Natural killer cell (primary cell): ENCODE measurements at places on chromosomes 7 and 10.

DNA sequence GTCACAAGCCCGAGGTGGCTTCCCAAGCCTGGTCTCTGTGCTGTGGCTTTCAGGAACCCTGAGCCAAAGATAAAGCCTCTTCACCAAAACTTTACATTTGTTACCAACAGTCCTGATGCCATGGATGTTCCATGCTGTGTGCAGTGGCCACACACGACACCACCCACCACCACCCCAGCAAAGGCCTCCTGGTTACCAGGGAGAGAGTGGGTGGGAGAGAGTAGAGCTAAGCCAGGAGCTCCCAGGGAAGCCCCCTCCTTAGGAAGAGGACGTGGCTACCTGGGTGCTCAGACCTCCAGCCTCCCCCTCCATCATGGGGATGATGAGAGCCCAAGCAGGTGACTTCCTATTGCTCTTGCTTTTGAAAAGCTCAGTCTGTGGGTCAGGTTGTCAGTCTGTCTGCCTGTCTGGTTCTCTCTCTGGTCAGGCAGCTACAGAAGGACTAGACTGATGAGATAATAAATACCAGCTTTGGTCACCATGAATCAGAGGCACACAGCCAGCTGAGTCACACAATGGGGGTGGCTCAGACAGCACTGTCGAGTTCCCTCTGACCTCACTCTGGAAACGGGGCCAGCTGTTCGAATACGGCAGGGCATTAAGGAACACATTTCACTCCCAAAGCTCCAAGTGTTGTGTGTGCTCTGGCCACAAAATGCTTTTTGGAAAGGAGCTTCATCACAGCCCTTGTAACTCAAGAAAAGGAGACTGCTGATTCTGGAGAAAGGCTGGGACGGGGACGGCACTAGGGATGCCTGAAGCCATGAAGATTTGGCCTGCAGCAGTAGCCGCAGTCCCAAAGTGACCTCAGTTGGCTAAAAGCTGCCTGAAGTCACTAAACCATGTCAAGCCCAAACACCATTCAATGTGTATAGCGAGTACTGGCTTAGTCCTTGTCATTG is 166.0 kb downstream of the FANK1 start:
- DNase-seq, result no peak

DNA sequence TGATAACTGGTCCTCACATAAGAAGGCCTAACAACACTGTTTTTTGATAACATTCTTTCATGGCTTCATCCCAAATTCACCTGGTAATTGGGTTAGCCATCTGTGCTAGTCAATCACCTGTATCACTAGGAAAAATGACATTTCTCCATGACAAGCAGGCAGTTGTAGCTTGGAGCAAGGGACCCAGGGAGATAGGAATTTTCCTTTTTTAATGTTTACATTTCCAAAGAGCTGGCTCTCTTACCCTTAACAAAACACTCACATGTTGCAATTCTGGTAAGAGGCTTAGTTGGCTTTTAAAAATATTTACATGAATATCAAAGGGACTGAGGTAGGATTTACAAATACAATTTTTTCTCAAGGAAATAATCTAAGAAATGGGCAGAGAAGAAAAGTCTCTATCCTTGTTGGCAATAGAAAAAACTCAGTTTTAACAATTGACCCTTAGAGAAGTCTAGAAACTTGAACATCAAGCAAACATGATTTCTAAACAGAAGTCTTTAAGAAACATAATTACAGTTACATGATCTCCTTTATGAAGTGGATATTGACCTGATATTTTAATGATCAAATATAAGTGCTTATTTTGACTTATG is 16.1 kb upstream of the AKR1C1 start:
- DNase-seq, result no peak

GRCh38 chr7:114444196-114444595 is 29.6 kb downstream of the FOXP2 start:
- no peak for DNase-seq

DNA sequence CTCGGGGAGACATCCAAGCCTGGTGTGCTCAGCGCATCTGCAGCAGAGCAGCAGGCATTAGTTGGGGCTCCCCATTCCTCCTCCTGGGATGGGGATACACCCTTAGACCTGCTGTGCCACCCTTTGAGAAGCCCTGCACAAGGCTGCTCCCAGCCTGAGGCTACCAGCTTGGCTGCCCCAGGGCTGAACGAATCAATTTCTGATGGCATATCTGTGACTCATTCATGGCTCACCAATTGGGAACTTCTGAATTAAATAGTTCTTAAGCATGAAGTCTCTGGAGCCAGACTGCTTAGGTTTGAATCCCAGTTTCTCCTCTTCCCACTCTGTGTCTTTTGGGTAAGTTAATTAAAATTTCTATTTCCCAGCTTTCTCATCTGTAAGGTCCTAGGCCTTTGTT is 16.3 kb upstream of the GLI3 start:
- DNase-seq, result no peak

DNA sequence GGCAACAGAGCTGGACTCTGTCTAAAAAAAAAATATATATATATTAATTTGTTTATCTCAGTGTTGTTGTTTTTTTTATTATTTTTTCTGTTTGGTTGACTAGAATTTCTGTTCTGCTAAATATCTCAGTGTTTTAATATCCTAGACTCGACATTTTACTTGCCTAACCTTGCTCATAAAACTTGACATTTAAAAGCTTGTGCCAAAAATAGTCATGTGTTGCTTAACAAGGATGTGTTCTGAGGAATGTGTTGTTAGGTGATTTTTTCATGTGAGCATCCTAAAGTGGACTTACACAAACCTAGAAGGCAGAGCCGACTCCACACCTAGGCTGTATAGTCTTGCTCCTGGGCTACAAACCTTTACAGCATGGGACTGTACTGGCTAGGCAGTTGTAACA is 23.1 kb downstream of the NRBF2 start:
- DNase-seq, result no peak

DNA sequence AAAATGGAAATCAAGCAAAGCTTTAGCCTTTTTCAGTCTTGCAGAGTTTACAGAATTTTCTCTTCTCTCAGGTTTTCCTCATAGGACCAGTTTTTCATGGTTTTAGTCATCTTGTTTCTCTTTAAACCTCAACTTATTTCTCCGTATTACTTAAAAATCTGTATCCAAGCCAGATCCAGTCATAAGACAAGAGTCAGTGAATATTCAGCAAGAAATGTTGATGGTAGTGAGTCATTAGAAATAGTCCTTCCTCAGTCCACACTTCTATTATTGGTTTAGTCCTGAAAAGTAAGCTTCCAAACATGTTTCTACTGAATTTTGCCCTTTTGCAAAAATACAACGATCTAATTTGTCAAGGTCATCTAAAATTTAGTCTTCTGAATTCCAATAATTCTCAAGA is 107.0 kb downstream of the VIM start:
- no peak for DNase-seq
